ENCODE measurements at places on chromosomes 1 and 21. TPM values are rescaled to one million over a fixed set of nuclear protein-coding genes. Genes with fewer than 3 reads are reported as not detected.

DNA sequence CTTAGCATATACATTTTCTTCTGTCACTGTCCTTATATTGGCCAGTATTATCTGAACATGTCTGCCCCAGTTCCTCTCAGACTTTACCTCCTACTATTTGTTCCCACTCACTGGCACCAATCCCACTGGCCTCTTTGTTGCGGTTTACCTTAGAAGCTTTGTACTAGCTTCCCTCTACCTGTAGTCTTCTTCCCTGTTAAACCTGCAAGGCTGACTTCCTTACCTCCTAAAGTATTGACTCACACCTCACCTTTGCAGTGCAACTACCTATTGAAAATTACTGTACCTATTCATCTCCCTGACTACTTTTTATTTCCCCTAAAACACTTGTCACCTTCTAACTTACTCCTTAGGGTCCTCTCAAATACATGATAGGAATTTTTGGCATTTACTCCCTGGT lies 111.1 kb downstream of the CLEC20A start:
- no peaks in the 10 kb centered on the region for H3K27me3 ChIP-seq
- H3K36me3 ChIP-seq: no peaks in the 10 kb centered on the region
- peaks cover 16% of the 10 kb centered on the region for H3K4me1 ChIP-seq
- no peak overlapping the region for H3K4me3 ChIP-seq

DNA sequence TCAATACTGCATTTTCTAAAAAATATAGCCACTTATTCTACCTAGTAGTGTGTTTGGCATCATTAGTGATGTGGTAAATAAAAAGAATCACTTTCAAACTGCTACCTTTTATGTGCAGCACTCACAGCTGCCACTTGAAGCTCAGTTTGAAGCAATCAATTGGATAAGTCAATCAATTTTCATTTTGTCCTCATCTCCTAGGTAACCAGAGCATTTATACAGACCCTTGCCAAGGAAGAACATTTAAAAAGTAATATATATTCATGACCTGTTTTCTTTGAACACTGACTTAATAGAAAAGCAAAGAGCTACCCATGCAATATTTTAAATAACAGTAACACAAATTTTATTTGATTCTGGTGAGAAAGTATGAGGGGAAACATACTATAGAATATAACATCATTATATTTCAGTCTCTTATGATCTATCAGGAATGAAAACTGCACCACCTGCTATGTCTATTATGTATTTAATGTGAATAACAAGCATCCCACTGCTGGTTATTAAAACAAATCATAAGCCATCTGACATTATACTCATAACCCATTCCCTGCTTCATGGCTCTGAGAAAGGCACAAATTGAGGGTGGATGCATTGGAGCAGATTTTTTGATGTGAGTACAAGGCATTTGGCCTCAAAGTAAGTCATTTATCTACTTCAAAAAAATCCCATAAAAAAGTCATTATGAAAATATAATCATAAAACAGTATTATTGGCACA lies 168.4 kb upstream of the C21orf91 start:
- no peaks in the 10 kb centered on the region for H3K27me3 ChIP-seq
- no peak for DNase-seq
- H3K36me3 ChIP-seq: no peaks in the 10 kb centered on the region
- no peaks in the 10 kb centered on the region for H3K4me1 ChIP-seq
- no peak overlapping the region for H3K27ac ChIP-seq

- H3K4me3 ChIP-seq: no peak overlapping the region
- no peak overlapping the region for H3K27ac ChIP-seq
- DNase-seq: no peak
- H3K27me3 ChIP-seq: no peaks in the 10 kb centered on the region
- H3K4me1 ChIP-seq: no peaks in the 10 kb centered on the region
Measured at GRCh38 chr21:34703571-34703970, 34.8 kb downstream of the CLIC6 start.

DNA sequence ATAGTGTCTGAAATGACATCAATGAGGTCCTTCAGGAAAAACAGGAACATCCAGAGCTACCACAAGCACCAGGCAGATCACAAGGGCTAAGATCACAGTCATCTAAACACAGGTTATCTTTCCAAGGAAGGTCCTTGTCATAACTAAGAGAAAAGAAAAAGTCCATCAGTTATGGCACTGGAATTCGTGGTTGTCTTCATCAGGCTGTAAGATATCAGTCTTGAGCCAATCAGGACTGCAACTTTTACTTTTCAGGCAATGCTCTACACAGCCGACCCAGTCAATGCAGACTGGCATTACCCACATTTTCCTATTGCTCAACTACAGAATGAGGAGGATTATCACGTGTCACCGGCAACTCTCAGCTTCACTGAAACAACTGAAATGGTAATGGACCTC lies 26.4 kb downstream of the SORT1 start:
- H3K4me3 ChIP-seq: no peak overlapping the region
- H3K27ac ChIP-seq: peak overlapping the region; percentile 42
- H3K4me1 ChIP-seq: peaks cover 31% of the 10 kb centered on the region
- no peaks in the 10 kb centered on the region for H3K27me3 ChIP-seq
- no peak for DNase-seq

DNA sequence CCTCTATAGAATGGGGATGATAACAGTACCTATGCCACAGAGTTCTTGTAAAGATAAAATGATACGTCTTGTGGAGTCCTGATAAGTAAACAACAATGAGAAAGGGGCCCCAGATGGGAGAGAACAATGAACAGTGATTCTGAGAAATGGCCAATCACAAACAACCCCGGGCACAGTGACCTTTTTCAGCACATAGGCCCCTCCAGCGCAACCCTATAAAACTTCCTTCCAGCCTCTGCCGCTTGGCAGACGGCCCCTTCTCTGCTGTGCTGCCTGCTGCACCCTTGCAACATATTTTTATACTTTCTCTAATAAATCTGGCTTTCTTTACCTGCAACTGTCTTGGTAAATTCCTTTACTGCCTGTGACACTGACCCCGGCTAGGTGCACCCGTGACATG lies 8.9 kb downstream of the RCAN1 start:
- H3K27ac ChIP-seq: no peak overlapping the region
- DNase-seq: no peak
- H3K4me3 ChIP-seq: no peak overlapping the region
- H3K27me3 ChIP-seq: no peaks in the 10 kb centered on the region
- no peaks in the 10 kb centered on the region for H3K4me1 ChIP-seq
- H3K36me3 ChIP-seq: no peaks in the 10 kb centered on the region

DNA sequence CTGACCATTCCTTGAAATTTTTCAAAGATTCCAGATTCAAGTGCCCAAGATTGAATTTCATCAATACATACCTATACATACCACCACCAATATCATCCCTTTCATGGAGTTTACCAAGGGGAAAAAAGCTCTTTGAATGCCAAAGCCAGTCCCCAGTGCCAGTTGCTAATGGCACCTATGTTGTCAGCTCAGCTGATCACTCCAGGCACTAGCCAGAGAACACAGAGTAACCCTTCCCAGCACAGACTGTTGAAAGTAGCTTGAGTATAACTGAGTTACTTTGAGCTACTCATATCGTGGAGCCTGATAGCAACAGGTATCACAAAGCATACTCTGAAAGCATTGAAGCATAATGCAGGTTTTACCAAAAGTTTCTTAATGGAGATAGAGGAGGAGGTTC lies 133.9 kb upstream of the NFIA start:
- H3K27ac ChIP-seq: no peak overlapping the region
- no peak overlapping the region for H3K4me3 ChIP-seq
- H3K4me1 ChIP-seq: no peaks in the 10 kb centered on the region
- DNase-seq: no peak
- H3K27me3 ChIP-seq: no peaks in the 10 kb centered on the region
- no peaks in the 10 kb centered on the region for H3K36me3 ChIP-seq

DNA sequence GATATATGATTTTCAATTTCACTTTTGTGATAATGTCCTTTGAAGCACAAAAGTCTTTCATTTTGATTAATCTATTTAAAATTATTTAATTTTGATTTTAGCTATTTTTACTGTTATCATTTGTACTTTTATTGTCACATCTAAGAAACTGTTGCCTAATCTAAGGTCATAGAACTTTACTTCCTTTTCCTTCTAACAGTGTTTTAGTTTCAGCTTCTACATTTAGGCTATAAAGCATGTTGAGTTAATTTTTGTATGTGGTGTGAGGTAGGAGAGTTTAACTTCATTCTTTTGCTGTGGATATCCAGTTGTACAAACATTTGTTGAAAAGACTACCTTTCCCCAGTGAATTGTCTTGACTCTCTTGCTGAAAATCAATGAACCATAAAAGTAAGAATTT lies 204.5 kb downstream of the TM2D1 start:
- no peak for DNase-seq
- no peaks in the 10 kb centered on the region for H3K27me3 ChIP-seq
- H3K4me3 ChIP-seq: no peak overlapping the region
- H3K27ac ChIP-seq: no peak overlapping the region
- no peaks in the 10 kb centered on the region for H3K36me3 ChIP-seq
- H3K4me1 ChIP-seq: peaks cover 5% of the 10 kb centered on the region

DNA sequence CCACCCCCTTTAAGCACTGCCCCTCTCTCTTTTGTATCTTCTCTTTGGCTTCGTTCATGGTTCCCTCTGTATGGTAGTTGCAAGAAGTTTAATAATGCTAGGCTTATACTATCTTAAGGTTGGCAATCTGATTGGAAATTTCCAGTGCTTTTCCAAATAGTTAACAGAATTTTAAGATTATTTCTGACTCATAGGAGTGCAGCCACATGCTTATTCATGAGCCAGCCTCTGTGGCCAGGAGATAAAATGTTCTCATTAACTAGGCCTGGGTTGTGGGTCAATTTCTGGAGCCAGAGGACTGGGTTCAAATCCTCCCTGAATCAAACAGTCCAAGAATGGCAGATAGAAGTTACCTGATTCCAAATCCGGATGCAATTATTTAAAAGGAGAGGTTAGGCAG lies 103.1 kb downstream of the ATP6V1G3 start:
- H3K27ac ChIP-seq: no peak overlapping the region
- H3K36me3 ChIP-seq: no peaks in the 10 kb centered on the region
- no peaks in the 10 kb centered on the region for H3K27me3 ChIP-seq
- DNase-seq: no peak
- no peak overlapping the region for H3K4me3 ChIP-seq

KCNAB2 gene
- total RNA-seq: 9.6 TPM

SLC45A1 gene
- 0.44 TPM for total RNA-seq

CFHR2 gene
- not detected for total RNA-seq

TNFRSF25 gene
- total RNA-seq: 15.0 TPM
